ENCODE measurements at places on chromosomes 7 and 10. TPM values are rescaled to one million over a fixed set of nuclear protein-coding genes. Genes with fewer than 3 reads are reported as not detected.

Gene ABHD11
- 8.8 TPM for total RNA-seq

Gene POLR1F
- total RNA-seq, result 32.2 TPM

Gene RTKN2
- total RNA-seq, result 1.1 TPM

Gene DLX5
- total RNA-seq, result not detected

Gene SH2D4B
- total RNA-seq, result 0.10 TPM

Gene SLC25A13
- 41.1 TPM for total RNA-seq

Gene PRKCQ
- not detected for total RNA-seq

Gene FOXP2
- 8.5 TPM for total RNA-seq
